NCI-H1105 (cell line): ENCODE measurements at places on chromosomes 11 and 22.

- peak; percentile 99 for DNase-seq
Observed at GRCh38 chr11:110130642-110131238, 37.5 kb downstream of the ZC3H12C start.

DNA sequence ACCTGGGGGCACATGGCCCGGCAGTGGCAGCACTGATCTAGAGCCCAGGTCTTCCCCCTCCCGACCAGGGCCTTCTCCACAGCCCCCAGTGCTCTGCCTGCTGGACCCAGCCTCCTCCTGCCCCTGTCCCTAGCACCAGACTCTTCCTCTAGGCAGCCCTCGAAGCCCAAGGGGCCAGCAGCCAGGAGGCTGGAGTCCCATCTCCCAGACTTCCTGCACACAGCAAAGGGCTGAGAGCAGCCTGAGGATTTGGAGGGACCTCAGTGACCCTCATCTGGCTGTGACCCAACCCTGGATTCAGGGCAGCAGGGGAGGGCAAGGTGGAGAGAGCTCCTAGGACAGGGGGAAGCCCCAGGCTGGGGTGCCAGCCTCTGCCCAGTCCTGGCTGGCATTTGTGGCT, 3.0 kb downstream of the RHOD start:
- DNase-seq, result no peak

- no peak for DNase-seq
Observed at GRCh38 chr22:41352058-41352457, 29.7 kb upstream of the TEF start.

- DNase-seq, result no peak
Observed at GRCh38 chr11:59062602-59063529, 23.2 kb upstream of the GLYATL1B start.

- no peak for DNase-seq
Observed at GRCh38 chr22:50399751-50400331, 56.7 kb downstream of the PPP6R2 start.

DNA sequence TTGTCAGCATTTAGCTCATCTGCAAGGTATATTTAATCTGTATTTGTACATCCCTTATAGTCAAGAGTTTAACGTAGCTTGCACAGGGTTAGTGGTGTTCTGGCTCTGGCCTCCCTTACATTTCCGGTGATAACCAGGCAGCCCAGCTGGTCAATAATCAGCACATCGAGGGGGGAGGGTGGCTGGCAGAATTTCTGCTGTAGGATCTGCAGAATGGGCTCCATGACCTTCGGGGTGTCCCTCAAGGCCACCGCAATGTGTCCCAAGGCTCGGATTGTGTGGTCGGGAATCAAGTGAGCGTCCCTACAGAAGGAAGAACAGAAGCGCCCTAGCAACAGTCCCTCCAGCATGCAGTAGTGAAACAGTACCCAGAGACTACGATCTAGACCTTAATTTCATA, 25.1 kb downstream of the SERPIND1 start:
- DNase-seq, result no peak

- DNase-seq, result no peak
Observed at GRCh38 chr11:65019824-65020223, 5.9 kb downstream of the ARL2 start.

GRCh38 chr22:50087646-50088045, 2.2 kb upstream of the MOV10L1 start:
- DNase-seq, result no peak

DNA sequence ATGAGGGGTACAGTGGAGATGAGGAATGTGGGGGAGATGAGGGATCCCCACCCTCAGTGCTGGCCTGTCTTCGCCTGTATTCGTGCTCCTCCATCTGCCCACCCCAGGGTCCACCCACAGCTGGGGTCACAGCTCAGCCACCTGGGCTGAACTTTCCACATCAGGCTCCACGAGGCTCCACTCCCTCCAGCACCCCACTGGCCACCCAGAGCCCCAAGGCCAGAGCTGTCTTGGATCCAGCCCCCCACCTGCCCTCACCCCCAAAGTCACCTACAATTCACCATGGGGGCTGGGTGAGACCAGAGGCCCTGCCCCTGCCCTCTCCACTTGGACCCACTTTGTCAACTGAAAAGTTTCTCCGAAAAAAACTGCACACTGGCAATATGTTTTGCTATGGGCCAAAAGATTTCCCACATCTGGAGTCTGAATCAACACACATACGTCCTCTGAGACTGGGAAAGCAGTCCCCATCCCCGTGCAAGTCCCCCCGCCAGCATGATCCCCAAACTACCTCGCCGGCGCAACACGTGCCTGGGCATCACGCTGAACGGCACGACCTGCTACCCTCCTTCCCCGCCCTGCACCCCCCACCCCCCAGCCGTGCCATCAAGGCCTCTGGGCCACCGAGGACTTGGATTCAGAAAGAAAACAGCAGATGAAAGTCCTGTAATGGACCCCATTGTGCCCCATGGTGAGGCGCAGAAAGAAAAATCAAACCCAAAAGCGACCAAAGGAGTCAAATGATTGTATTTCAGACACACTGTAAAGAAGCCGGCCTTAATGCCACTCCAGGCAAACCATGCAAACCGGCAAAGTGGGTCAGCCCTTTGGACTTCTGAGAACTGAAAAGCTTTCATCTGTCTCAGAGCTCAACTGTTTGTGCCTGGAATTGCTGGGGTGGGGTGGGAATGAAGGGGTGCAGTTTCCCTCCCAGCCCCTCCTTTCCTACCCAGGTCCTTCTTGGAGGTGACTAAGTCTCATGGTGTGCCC, 16.5 kb upstream of the GAL start:
- DNase-seq, result no peak

DNA sequence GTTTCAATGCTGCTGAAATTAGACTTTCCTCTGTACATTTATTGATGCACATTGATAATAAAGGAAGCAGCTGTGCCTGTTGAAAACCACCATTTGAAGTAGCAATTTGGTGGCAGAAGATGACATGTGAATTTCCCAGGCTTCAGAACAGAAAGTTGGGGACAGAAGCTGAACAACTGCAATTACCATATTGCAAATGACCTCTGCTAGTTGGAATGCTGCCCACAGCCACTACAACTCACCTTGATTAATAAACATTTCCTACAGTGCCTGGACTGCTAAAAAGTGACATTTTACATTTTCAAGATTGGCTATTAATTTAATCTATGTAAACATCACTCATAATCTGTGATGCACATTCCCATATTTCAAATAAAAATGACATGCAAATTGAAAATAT, 208.6 kb downstream of the LUZP2 start:
- no peak for DNase-seq

GRCh38 chr11:93482556-93482955, 60.6 kb downstream of the SMCO4 start:
- no peak for DNase-seq

- DNase-seq, result peak; percentile 56
Observed at GRCh38 chr11:83292709-83293456, 6.7 kb upstream of the CCDC90B start.

DNA sequence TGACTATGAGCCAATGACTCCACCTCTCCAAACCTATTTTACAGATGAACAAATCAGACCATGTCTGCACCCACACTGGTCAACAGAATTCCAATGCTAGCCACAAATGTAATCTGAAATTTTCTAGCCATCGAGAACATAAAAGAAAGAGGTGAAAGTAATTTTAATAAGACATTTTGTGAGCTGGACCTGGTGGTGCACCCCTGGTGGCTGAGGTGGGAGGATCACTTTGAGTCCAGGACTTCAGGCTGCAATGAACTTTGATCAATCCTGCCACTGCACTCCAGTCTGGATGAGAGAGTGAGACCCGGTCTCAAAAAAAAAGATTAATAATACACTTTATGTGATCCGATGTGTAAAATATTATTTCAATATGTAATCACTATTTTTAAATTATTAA, 9.4 kb upstream of the RNF185 start:
- no peak for DNase-seq

GRCh38 chr22:25110846-25111578, 88.6 kb upstream of the CRYBB3 start:
- DNase-seq, result peak; percentile 72

DNA sequence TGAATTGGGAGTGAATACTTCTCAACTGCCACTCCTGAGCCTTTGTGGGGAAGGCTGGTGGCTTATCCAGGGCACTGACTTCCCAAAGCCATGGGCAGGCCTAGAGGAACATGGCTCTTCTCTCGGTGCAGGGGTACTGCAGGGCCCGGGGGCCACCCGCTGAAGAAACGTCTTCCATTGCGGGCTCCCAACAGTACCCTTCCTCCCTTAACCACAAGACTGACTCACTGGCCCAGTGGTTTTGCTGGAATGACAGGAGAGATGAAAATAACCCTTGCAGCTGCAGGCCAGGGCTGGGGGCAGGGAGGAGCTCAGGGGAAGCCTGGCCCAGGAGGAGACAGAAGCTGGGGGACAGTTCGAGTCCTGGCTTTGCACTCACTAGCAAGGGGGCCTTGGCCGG, 13.5 kb downstream of the TXN2 start:
- no peak for DNase-seq

GRCh38 chr11:79081471-79082031, 359.3 kb downstream of the TENM4 start:
- no peak for DNase-seq

- DNase-seq, result no peak
Observed at GRCh38 chr22:38802671-38803121, 8.8 kb upstream of the DNAL4 start.

GRCh38 chr11:108302121-108302785, 79.4 kb downstream of the ATM start:
- DNase-seq, result no peak

DNA sequence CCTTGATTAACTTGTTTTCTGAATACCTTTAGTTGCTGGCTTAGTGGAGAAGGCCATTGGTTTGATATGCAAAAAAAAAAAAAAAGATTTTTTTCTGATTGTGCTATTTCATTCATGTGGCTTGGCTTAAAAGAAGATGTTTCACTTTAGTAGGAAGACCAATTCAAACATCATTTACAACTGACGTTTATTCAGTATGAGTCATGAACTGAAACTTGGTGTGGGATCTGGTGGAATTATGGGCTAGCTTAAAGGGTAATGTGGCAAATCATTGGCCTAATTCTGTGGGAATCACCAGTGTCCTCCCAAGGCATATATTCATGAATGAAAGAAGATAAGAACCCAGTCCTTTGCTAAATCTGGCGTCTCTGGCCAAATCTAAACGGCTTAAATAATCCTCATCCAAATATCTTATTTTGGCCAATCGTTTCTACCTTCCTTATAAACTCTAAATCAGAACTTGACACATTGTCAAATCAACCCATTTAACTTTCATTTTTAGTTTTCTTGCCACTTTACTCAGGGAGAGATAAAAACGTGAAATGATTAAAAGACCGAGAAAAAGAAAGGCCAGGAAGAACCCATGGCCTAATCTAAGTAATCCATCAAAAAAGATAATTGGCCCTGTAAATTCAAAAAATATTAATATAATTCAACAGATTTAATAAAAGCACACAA, 77.0 kb downstream of the DDIAS start:
- DNase-seq, result no peak
